ENCODE measurements at places on chromosomes 7 and 10. TPM values are rescaled to one million over a fixed set of nuclear protein-coding genes. Genes with fewer than 3 reads are reported as not detected.

ANKRD26 gene
- total RNA-seq: 10.7 TPM

HABP2 gene
- total RNA-seq: not detected

DNA sequence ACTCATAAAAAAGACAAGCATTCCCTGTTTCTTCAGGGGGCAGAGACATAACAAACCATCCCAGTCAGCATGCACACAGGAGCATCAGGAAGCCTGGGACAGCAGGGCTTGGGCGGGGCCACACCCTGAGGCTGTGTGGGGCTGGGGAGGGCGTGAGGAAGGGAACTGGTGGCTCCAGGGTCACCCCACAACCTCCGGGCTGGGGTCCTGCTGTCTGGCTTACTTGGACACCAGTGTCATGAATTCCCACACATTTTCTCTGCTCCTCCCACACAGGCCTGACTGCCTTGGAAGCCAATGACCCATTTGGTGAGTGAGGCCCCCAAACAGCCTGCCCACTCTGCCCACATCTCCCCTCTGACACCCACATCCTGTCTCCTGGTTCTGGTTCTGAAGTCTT lies 2.8 kb downstream of the FXYD4 start:
- H3K36me3 ChIP-seq: no peaks in the 10 kb centered on the region
- H3K4me3 ChIP-seq: no peak overlapping the region
- H3K4me1 ChIP-seq: no peaks in the 10 kb centered on the region
- no peaks in the 10 kb centered on the region for H3K27me3 ChIP-seq
- DNase-seq: no peak

DNA sequence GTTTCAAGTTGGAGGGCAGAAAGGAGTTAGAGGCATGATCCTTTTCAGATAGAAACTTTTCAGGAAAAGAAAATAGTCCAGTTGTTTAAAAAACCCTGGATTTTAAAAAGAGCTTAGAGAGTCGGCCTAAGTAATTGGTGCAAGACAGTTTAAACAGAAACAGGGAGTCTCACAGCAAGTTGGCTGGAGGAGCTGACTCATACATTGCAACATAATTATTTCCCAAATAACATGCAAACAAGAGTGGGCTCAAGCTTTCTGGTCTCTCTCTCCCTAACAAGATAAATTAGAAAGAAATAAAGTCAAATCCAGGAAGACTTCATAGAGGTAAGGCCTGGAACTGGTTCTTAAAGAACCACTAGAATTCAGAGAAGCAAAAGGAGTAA lies 100.3 kb upstream of the AGBL3 start:
- H3K27me3 ChIP-seq: no peaks in the 10 kb centered on the region
- no peak overlapping the region for H3K4me3 ChIP-seq
- no peak for DNase-seq
- no peak overlapping the region for H3K27ac ChIP-seq

- no peak for DNase-seq
- H3K27ac ChIP-seq: no peak overlapping the region
- no peak overlapping the region for H3K4me3 ChIP-seq
- H3K4me1 ChIP-seq: peaks cover 61% of the 10 kb centered on the region
- H3K27me3 ChIP-seq: no peaks in the 10 kb centered on the region
These were observed 24.0 kb downstream of the ANKRD22 start for GRCh38 chr10:88827671-88828070.

GRCh38 chr10:118944959-118945633 lies 84.4 kb upstream of the NANOS1 start:
- H3K27ac ChIP-seq: no peak overlapping the region
- H3K4me1 ChIP-seq: no peaks in the 10 kb centered on the region
- no peaks in the 10 kb centered on the region for H3K27me3 ChIP-seq
- no peaks in the 10 kb centered on the region for H3K36me3 ChIP-seq
- no peak overlapping the region for H3K4me3 ChIP-seq

- peaks cover 67% of the 10 kb centered on the region for H3K27me3 ChIP-seq
- no peak for DNase-seq
- H3K27ac ChIP-seq: no peak overlapping the region
- H3K4me3 ChIP-seq: no peak overlapping the region
- peaks cover 34% of the 10 kb centered on the region for H3K4me1 ChIP-seq
These were observed 10.6 kb downstream of the SKIDA1 start for GRCh38 chr10:21514818-21515351.

DNA sequence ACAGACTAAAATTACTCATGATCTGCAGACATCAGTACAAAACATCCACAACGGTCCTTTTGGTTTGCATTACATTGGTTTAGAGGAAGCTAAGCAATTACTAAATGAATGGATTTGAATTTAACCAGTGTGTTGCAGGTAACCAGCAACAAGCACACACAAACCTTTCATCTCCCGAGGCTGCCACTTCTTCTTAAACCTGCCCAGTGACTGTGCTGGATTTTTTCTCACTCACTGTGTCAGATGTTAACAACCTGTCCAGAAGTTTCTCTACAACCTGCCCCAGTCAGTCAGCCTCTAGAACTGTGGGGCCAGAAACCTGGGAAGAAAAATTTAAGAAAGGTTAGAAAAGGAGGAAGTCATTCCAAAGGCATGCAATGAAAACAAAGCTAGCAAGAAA lies 2.4 kb upstream of the MEOX2 start:
- no peaks in the 10 kb centered on the region for H3K4me1 ChIP-seq
- no peak overlapping the region for H3K27ac ChIP-seq
- H3K36me3 ChIP-seq: no peaks in the 10 kb centered on the region
- no peak overlapping the region for H3K4me3 ChIP-seq
- DNase-seq: no peak
